Muscle of back (tissue), 13 donors: ENCODE measurements at places on chromosomes 6 and 20.
A peak's percentile ranks its signal among the peaks of the same experiment; 100 is the strongest.

GRCh38 chr20:58511861-58512260 lies 3.3 kb downstream of the APCDD1L start:
- DNase-seq = no peak

- DNase-seq = peak; percentile 30
Observed at GRCh38 chr20:44780226-44780625, 30.1 kb downstream of the RIMS4 start.

DNA sequence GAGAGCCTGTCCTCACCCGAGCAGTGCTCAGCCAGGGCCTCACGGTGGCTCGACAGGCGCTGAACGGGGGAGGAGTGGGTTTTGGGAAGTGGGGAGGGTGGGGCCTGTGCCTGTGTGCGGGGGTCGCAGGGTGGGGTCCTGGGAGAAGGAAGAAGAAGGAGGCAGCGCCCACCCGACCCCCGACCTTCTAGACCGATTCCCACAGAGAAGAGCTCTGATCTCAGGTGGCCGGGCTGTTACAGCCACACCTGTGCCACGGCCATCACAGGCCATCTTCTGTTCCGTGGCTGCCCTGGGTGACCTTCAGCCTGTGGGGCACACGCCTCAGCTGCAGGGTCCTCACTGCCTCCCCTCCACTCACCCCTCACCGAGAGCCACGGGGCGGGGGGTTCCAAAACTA lies 41.4 kb upstream of the GATA5 start:
- no peak for DNase-seq

DNA sequence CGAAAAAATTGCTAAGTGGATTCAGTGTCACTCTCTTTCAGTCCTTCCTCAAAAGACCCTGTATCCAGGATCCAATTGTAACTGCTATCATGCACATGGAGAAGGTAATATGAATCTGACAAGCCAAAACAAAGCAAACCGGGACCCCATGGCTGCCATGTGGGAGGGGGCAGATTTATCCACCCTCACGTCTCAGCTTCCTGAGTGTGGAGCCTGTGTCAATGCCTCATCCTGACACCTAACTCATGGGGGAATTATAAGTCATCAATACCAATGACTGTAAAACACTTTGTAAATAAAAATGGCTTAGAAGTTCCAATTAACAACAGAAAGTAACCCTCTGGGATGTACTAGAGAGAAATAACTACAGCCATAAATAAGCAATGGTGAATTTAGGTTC lies 174.1 kb upstream of the MCHR2 start:
- DNase-seq = no peak

DNA sequence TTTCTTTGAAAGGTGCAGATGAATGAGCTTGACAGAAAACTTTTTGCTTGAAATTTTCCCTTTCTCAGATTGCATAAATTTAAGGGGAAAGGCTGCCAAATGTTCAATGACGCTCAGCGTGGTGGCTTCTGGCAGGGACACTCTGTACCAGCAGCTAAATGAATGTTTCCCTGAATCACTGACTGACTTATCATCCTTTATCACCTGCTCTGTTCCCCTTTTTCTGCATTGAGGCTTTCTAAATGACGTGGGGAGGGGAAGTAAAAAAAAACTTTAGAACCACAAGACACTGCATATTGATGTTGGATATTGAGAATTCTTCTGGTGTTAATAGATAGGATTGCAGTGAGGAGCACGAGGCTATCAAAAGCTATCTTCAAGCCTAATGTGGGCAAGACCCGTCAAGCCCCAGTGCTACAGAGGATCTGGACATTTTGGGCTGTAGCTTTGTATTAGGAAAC lies 46.9 kb upstream of the ENPP5 start:
- DNase-seq = no peak

DNA sequence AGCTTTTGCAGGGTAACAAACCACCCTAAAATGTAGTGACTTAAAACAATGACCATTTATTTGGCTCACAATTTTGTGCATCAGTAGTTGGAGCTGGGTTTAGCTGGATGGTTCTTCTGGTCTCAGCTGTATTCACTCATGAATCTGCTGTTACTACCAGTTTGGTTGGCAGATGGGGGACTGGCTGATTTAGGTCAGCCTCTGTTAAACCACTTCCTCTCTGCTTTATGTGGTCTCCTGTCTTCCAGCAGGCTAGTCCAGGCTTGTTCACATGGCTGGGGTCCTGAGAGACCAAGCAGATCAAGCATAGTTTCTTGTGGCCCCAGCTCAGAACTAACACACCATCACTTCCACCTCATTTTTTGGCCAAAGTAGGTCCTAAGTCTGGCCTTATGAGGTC lies 67.2 kb upstream of the LAMP5 start:
- DNase-seq = no peak

GRCh38 chr6:159981071-159981402 lies 12.2 kb downstream of the IGF2R start:
- no peak for DNase-seq
